ENCODE measurements at places on chromosomes 3 and 15.

DNA sequence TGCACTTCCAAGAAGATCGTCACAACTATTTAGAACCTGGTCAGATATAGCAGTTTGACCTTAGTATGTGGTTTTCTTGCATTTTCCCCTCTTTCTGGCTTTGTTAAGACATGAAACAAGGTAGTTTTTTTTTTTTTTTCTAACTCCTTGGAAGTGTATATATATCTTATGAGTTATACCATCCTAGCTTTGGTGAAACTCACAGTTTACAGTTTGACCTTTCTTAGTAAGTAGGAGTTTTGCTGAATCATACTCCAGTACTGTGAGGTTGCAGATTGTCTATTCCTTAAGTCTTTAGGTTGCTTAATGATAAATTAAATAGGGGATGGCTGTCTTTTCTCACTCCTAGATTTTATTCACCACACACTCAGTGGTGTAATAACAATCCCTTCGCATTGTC, 325.0 kb downstream of the RBMS3 start:
- peak; percentile 72 for DNase-seq

GRCh38 chr3:37819591-37819990, 42.1 kb upstream of the CTDSPL start:
- no peak for DNase-seq

DNA sequence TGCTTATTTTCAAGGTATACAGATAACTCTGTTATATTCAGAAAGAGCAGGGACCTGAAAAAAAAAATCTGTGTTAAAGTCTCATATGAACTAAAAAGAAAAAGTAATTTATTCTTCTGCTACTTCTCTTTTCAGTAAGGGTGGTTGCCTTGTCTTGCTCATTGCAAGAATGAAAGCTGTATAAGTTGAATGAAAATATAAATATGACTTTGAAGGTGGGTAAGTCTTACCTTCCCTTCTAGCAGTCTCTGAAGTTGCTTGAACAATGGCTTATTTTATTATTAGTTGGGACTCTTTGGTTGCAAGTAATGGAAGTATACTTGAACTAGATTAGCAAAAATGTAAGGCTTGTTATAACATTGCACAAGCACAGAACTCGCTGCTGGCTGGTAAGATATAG, 1554.9 kb downstream of the SI start:
- no peak for DNase-seq

- no peak for DNase-seq
Measured at GRCh38 chr15:66741646-66742045, 39.6 kb downstream of the SMAD6 start.

GRCh38 chr3:52289338-52289746, 1.7 kb downstream of the GLYCTK start:
- no peak for DNase-seq

GRCh38 chr3:73399106-73399505, 225.6 kb downstream of the PDZRN3 start:
- DNase-seq = no peak

GRCh38 chr3:99768126-99768525, 49.5 kb upstream of the CMSS1 start:
- DNase-seq = no peak

DNA sequence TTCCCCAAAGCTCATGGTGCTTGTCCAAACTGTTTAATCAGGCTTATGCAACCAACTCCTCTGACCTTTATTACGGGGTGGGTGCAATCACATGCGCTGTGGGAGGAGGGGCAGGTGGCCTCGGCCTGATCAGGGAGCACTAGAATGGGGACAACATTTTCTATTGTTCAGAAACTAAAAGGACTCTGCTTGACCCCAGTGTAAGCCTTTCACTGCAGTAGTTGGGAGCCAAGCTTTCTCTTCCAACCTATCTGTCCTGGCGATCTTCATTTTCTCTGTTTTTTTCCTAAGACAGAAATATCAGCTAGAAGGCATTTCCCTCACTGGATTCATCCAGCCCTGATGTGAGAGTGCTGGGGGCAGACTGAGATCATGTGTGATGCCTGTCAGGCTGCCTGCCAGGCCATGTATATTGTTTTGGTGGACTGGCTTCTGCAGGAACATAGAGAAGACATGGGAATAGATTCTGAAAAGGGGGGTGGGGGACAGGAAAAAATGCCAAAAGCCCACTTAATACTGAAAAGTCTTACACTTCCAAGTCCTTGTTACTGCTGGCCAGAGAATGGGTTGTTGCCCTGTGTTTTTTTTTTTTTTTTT, 627.0 kb upstream of the TBL1XR1 start:
- DNase-seq = no peak

- DNase-seq = peak; percentile 54
Measured at GRCh38 chr3:106765342-106765741, 611.9 kb upstream of the CCDC54 start.

DNA sequence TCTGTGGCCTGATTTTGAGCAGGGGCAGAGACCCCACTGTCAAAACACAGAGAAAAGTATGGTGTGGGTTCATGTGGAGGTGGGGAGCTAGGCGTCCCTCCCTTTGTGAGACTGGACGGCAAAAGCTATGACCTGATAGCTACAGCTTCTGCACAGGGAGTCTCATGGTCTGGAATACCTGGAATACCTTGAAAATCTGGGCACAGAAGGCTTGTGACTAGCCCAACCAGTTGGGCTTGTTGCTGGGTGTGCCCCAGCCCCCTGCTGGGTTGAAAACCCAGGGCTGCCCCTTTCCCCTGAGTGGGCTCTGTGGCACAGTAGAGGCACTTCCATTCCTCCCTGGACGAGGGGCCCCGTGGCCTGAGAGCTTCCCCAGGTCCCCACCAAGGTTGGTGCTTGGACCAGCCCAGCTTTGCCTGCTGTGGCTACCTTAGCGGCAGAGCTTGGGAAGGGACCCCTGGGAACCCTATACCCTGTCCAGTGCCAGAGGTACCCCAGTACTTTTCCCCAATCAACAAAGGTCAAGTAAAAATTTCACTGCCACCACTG, 37.3 kb downstream of the SLC2A2 start:
- DNase-seq = no peak

GRCh38 chr3:480070-480469, 283.5 kb downstream of the CHL1 start:
- DNase-seq = no peak

DNA sequence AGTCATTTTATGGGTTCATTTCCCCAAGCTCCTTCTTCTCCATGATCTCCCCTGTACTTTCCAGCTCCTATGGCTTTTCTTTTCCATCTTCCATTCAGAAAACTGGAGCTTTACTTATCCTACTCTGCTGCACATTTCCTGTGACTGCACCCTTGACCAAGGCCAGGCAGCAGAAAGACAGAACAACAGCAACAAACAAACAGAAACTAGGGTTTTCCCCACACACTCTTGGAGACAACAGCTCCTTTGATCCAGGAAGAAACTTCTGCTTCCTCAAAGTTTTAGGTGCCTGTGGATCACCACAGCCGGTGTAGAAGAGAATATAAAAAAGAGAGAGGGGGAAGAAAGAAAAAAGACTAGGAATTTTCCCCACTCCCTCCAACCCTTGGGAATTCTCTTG, 342.3 kb upstream of the CFAP20DC start:
- DNase-seq = no peak

- peak; percentile 58 for DNase-seq
Measured at GRCh38 chr15:85485956-85486567, 105.7 kb downstream of the AKAP13 start.

GRCh38 chr3:135851201-135852081, 114.1 kb upstream of the PPP2R3A start:
- no peak for DNase-seq

- no peak for DNase-seq
Measured at GRCh38 chr3:104367000-104367399, 999.7 kb upstream of the ALCAM start.

- no peak for DNase-seq
Measured at GRCh38 chr15:74490339-74490689, 29.4 kb upstream of the UBL7 start.

GRCh38 chr3:23198801-23199200, 4.3 kb upstream of the UBE2E2 start:
- no peak for DNase-seq

DNA sequence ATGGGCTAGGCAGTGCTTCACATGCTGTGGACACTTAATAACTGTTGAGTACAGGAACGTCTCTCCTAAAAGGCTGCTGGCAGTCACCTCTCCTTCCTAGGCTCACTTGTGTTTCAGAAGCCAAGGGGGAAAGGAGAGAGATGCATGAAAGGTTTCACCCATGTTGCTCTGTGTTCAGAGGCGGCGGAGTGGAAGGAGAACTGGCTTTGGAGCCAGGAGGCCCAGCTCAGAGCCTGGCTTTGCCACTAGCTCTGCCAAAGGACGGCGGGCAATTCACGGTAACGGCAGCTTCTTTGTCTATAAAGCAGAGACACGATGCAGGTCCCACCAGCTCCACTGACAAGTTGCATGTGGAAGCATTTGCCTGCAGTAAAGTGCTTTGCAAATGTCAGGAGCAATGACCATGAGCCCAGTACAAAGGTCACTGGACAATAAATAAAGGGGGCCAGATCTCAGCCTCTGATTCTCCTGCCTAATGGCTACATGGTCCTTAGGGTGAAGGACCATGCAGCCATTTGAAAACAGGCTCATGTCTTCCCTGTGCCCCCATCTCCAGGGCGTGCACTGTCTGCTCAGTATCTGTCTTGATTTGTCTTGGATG, 171.7 kb upstream of the TLE3 start:
- DNase-seq = no peak

GRCh38 chr15:38349251-38349650, 96.6 kb downstream of the SPRED1 start:
- peak; percentile 20 for DNase-seq

DNA sequence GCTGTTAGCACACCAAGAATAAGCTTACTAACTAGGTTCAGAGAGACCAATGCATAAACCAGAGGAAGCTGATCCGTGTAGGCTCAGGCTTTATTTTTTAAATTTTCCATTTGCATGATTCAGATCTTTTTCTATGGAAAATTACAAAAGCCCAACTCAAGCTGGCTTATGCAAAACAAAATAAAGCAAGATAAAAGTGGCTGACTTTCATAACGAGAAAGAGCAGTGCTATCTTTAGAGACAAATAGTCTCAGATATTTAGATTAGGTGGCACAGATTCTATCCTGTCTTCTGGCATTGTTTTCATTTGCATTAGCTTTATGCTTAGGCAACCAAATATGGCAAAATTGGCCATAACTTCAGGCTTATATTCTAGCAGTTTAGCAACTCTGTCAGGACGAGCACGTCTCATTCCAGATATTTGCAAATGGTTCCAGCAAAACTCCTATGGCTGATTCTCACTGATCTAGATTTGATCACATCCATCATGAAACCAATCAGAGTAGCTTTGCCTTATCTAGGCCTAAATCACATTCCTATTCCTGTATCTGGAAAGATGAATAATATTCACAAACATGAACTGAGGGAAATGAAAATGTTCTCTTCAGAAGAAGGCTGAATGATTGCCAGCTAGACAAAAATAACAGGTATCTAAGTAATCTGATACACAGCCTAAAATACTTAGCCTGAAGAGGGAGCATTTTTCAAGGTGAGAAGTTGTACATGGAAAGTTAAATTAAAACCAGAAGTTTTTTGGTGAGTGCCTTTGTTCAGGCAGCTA, 216.4 kb upstream of the DPPA4 start:
- no peak for DNase-seq

- DNase-seq = no peak
Measured at GRCh38 chr3:183158551-183159006, 4.0 kb downstream of the LAMP3 start.

DNA sequence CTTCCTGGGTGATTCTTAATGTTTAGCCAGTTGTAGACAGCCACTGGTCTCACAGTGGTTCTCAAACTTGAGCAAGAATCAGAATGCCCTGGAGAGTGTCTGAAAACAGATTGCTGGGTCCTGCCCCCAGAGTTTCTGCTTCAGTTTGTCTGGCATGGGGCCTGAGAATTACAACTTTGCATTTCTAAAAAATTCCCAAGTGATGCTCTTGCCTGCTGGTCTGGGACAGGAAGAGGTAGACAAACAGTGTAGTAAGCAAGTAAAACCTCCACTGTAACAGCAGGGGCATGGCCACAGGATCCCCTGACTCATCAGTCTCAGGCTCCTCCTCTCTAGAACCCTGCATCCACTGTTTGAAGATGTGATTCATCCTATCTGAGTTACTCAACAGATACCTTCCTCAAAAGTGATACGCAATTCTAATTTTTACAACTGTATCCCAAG, 36.5 kb downstream of the DZIP1L start:
- peak; percentile 91 for DNase-seq

DNA sequence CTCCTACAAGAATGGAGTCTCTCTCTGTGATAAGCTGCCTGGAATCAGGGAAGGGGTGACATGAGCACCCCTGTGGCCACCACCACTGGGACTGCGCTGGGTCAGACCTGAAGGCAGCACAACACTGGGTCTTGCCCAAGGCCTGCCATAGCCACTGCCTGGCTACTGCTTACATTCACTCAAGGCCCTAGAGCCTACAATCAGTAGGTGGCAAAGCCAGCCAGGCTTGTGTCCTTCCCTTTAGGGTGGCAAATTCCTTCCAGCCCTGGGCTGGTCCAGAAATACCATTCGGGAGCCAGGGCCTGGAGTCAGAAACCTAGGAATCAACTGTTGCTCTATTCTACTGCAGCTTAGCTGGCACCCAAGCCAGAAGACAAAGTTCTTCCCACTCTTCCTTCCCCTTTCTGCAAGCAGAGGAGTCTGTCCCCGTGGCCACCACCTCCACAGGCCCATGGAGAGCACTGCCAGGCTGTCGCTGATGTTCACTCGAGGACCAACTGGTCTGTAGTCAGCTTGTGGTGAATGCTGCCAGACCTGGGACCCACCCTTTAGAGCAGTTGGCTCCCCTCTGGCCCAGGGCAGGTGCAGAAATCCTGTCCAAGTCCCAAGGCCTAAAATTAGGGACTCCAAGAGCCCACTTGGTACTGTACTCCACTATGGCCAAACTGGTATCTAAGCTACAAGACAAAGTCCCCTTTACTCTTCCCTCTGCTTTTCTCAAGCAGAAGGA, 307.4 kb downstream of the THSD4 start:
- no peak for DNase-seq

- no peak for DNase-seq
Measured at GRCh38 chr3:27610800-27611525, 111.2 kb downstream of the EOMES start.

- no peak for DNase-seq
Measured at GRCh38 chr3:9955611-9956352, 3.6 kb upstream of the PRRT3 start.

DNA sequence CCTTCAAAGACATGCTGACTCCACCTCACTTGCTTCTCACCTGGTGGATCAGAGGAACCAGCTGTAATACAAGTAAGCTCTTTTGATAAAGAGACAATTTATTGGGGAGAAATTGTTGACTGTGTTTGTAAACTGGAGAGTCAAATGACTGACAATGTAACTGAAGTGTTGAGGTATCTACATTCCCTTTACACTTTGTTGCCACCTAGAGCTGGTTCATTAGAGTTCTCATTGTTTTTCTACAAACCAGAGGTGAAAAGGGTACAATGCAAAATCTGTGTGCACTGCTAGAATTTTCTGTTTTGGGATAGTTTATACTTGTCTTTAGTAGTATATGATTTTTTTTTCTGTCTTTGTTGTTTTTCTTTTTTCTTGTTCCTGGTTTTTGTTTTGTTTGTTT, 8.7 kb upstream of the LRRC58 start:
- DNase-seq = no peak

- DNase-seq = no peak
Measured at GRCh38 chr3:58874795-58875194, 175.0 kb downstream of the CFAP20DC start.

DNA sequence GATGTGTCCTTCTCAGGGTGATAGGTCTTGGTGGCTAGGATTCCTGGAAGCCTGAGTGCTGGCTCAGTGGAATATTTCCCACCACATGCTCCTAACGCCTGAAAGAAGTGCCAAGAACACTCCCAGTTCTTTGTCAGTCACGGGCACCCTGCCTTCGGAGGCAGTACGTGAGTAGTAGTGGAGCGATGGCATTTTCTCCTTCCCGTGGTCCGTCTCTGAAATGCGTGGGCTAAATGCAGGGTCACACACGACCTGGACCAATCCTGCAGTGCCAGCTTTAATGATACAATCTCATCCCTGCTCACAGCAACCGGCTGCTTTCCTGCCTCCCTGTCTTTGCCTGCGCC, 14.5 kb downstream of the H1-8 start:
- no peak for DNase-seq
